ENCODE measurements at places on chromosomes 2 and 18. TPM values are rescaled to one million over a fixed set of nuclear protein-coding genes. Genes with fewer than 3 reads are reported as not detected.

Gene HJURP
- total RNA-seq: not detected

DNA sequence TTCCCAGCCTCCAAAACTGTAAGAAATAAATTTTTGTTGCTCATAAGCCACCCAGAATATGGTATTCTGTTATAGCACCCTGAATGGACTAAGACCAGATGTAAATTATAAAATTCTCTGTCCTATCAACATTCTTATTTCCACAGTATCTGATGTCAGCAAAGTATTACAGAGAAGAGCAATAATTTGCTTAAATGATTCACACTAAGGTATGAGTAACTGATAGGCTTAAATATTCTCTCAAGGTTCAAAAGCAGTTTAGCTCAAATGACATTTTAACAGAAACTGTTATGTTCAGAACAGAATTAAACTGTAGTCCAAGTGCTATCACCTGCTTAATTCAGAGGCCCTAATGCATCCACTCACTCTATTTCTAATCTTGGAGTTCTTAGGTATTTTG, 12.8 kb downstream of the SESTD1 start:
- no peak for DNase-seq
- no peak overlapping the region for H3K4me3 ChIP-seq
- no peaks in the 10 kb centered on the region for H3K27me3 ChIP-seq
- peaks cover 4% of the 10 kb centered on the region for H3K4me1 ChIP-seq
- H3K27ac ChIP-seq: no peak overlapping the region
- H3K36me3 ChIP-seq: no peaks in the 10 kb centered on the region

DNA sequence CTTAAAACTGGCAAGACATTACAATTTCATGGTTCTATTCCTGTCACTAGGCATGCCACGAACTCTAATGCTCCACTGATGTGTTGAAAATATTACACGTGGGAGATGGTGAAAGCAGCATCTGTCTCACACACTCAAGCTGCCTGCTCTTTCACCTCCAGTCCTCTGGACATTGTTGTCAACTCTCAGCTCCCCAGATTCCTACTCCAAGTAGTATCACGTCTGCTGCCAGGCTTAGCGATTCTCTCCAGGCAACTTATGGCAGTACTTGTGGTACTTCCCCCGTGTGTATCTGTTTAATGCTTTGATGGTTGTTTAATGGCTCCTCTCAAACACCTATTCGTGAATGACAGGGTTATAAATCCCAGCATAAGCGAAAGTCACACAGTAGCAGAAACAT, 103.8 kb downstream of the TMEFF2 start:
- H3K36me3 ChIP-seq: no peaks in the 10 kb centered on the region
- no peaks in the 10 kb centered on the region for H3K27me3 ChIP-seq
- H3K4me1 ChIP-seq: no peaks in the 10 kb centered on the region
- no peak for DNase-seq

Gene SERPINB8
- total RNA-seq: 2.9 TPM

Gene TNFRSF11A
- 3.4 TPM for total RNA-seq

Gene UXS1
- 33.6 TPM for total RNA-seq

Gene SERPINB10
- not detected for total RNA-seq

Gene POTEI
- total RNA-seq: not detected

Gene CCDC85A
- 2.3 TPM for total RNA-seq

Gene TEX44
- not detected for total RNA-seq

DNA sequence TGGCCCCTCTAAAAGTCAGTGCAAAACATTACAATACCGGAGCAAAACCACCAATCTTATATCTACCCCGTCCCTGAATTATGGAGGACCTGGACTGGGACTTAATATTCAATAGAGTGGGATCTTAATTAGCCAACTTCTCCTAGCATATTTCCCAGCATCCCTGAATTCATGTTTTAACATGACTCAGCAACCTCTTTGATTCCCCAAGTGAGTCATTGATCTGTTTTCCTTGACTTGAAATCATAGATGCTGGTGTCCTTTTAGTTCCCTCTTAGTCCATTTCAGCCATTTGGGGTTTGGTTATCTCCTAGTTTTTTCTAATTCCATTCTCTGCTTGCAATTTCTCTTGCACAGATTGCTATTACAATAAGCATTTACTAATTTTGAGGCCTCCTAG, 677.7 kb upstream of the CELF4 start:
- H3K4me3 ChIP-seq: no peak overlapping the region
- no peaks in the 10 kb centered on the region for H3K36me3 ChIP-seq
- no peaks in the 10 kb centered on the region for H3K4me1 ChIP-seq
- H3K27me3 ChIP-seq: no peaks in the 10 kb centered on the region

DNA sequence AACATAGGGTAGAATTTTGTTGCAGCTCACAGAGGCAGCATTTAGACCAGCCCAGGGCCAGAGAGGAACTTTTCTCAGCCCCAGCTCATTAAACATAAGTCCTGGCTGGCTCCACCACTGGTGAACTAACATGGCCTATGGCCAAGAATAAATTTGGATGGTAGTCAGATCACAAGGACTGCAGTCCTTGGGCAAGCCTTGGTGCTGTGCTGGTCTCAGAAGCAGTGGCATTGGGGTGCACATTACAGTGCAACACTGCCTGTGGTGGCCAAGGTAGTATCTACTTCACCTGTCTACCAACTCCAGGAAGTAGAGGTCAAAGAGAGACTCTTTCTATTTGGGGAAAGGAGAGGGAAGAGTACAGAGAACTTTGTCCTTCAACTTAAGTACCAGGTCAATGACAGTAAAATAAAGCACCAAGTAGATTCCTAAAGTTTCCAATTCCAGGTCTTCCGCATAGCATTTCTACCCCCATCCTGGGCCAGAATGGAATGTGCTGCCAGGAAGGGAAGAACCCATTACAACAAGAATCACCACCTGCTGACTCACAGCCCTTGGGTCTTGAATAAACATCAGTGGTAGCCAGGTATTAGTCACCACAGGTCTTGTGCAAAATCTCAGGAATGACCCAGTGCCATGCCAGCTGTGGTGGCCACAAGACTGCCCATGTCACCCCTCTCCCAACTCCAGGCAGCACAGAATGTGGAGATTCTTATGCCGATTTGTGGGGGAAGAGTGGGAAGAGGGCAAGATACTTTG, 155.4 kb upstream of the FSIP2 start:
- no peak for DNase-seq
- H3K27me3 ChIP-seq: no peaks in the 10 kb centered on the region
- no peak overlapping the region for H3K4me3 ChIP-seq
- H3K27ac ChIP-seq: no peak overlapping the region

Gene MC2R
- total RNA-seq: not detected
